Spinal cord (tissue), 10 donors: ENCODE measurements at places on chromosomes 6 and 20. TPM values are rescaled to one million over a fixed set of nuclear protein-coding genes. Genes with fewer than 3 reads are reported as not detected.

PGBD1 gene
- 11.5 TPM for total RNA-seq

SLC4A11 gene
- total RNA-seq = 0.50 TPM

GRCh38 chr6:7976485-7977056 is 66.0 kb upstream of the TXNDC5 start:
- no peak for DNase-seq

DNA sequence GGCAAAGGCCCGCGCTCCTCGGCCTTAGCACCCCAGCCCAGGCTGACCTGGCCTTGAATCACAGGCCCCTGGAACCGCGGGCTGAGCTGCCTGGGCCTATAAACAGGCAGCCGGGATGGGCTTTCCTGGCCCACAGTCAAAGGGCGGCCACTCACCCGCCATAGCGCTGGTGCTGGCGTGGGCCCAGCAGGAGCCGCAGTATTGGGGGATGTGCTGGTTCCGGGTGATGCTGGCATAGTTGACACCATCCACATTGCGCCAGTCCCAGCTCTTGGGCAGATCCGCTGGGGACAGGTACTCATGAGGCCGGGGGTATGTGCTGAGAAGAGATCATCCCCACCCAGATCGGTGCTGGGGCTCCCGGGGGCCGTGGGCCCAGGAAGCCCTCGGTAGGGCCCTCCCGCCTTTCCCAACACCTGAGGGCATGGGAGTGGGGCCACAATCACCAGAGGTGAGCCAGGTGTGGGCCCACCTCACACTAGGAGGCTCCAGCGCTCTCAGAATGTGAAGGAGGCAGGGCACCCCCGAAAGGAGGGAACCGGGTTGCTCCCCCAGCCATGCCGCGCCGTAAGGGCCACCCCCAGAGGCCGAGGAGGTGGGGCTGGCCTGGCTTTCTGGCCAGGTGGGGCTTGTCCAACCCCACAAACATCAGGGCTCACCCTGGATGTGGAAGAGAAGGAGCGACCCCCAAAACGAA is 739 bp downstream of the CTSZ start:
- no peak for DNase-seq

GRCh38 chr6:159014406-159014805 is 14.4 kb upstream of the RSPH3 start:
- DNase-seq = no peak

GRCh38 chr6:13346245-13346644 is 17.9 kb upstream of the TBC1D7 start:
- no peak for DNase-seq

- DNase-seq = no peak
These were observed 67.3 kb downstream of the KCNB1 start for GRCh38 chr20:49415005-49415667.

- no peak for DNase-seq
These were observed 417.5 kb downstream of the EYS start for GRCh38 chr6:65289491-65289890.

DNA sequence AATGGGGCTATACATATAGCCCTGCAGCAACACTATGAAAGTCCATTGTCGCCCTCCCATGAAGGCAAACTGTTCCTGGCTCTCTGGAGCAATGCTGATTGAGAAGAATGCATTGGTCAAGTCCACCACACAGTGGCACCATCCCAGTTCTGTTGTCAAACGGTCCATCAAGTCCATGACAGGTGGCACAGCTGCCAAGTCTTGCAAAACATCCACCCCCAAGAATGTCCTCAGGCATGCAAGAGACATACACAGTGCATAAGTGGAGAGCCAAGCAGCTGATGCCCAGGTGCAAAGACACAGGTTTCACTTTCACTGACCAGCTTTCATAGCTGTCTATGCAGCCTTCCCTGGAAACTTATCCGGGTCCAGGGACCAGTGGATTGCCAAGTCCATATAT is 17.5 kb downstream of the ZNF391 start:
- DNase-seq = no peak

DNA sequence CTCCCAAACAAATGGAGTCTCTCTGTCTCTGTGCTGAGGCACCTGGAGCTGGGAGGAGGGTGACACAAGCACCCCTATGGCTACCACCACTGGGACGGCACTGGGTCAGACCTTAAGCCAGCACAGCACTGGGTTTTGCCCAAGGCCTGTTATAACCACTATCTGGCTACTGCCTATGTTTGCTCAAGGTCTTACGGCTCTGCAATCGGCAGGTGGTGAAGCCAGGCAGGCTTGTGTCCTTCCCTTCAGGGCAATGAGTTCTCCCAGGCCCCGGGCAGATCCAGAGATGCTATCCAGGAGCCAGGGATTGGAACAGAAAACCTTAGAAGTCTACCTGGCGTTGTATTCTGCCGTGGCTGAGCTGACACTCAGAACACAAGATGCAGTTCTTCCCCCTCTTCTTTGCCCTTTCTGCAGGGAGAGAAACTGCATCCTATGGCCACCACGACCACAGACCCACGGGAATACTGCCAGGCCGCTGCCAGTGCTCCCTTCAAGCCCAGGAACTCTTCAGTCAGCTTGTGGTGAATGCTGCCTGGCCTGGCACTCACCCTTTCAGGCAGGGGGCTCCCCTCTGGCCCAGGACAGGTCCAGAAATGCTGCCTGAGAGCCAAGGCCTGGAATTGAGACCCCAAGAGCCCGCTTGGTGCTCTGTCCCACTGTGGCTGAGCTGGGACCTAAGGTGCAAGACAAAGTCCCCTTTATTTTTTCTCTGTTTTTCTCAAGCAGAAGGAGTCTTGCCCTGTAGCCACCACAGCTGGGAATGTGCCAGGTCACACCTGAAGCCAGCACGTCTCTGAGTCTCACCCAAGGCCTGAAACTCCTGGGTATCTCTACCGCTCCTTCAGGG is 67.0 kb upstream of the FRMD1 start:
- DNase-seq = no peak

GRCh38 chr6:115067690-115068447 is 725.0 kb upstream of the HS3ST5 start:
- DNase-seq = no peak

- no peak for DNase-seq
These were observed 16.7 kb downstream of the CD109 start for GRCh38 chr6:73712535-73713173.

DNA sequence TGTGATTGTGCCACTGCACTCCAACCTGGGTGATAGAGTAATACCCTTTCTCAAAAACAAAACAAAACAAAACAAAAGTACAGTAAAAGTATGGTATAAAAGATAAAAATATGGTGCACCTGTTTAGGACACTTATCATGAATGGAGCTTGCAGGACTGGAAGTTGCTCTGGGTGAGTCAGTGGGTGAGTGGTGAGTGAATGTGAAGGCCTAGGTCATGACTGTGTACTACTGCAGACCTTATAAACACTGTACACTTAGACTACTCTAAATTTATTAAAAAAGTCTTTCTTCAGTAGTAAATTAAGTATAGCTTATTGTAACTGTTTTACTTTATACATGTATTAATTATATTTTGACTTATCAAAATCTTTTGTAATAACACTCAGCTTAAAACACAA is 46.0 kb downstream of the ZFP64 start:
- no peak for DNase-seq

- no peak for DNase-seq
These were observed 61.3 kb downstream of the BMP6 start for GRCh38 chr6:7787137-7787608.

DNA sequence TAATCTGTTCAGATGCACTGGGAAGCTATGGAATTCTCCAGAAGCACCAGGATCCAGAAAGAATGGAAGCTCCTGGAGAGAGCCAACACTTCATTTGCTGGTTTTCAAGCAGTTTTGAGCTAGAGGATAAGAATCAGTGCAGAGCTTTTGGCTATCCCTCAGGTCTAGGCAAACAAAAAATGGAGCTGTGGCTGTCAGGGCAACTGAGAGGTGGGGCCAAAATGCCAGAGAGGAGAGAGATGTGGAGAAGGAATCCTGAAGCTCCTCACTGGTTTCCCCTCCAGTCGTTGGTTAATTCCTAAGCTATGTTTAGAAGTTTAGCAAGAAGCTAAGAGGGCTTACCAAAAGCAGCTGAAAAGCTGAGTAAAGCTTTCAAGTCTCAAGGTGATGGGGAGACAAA is 294.2 kb upstream of the JARID2 start:
- DNase-seq = no peak

DNA sequence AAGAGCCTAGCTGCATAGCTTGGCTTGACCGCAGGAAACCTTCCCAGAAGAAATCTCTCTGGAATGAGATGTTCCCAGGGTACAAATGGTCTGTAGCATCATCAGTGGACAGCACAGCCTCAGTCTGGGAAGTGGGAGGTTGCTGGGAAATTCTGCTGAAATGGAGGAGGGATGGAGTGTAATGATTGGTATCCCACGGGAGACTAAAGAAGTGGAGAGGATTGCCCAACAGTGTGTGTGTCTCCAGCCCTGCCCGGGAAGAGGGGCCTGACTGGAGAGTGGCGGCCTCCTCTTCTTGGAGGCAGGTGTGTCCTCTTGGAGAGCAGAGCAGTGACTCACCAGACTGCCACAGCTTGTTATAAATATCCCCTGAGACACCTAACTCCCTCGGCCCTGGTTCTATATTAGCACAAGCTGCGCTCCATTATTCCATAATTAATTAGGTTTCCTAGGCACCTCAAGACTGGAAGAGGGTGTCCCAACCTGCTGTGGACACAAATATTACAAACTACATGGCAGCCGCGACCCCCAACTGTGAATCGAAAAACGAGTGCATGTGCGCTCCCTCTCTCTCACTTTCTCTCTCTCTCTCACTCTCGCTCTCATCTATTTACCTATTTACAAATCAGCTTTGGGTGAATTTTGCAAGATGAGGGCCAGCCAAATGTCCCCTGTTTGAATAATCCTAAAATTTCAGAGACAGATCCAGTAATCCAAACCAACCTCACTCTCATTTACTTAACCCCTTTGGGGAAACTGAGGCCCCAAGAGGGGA is 68.8 kb downstream of the FGD2 start:
- no peak for DNase-seq

DNA sequence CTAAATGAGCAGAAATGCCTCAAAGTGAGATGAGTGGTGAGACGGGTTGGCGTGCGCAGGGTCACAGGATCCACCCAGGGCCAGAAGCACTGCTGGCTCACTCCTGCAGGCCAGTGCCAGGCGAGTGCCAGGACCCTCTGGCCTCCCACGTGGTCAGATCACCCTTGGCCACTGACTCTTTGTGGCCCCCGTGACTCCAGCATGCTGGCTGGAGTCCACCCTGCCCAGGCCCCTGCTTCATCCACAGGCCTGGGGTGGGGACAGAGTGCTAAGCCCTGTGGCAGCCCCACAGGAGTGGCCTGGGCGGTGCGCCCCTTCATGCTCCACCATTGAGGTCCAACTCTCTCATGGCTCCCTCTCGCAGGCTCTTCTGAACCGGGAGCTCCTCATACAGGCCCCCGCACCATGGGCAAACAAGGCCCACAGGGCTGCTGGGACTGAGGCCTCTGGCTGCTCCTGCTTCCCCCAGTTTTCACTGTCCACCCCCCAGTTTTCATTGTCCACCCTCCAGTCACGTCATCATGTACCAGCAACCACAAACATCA is 61.6 kb downstream of the ABHD12 start:
- no peak for DNase-seq

DNA sequence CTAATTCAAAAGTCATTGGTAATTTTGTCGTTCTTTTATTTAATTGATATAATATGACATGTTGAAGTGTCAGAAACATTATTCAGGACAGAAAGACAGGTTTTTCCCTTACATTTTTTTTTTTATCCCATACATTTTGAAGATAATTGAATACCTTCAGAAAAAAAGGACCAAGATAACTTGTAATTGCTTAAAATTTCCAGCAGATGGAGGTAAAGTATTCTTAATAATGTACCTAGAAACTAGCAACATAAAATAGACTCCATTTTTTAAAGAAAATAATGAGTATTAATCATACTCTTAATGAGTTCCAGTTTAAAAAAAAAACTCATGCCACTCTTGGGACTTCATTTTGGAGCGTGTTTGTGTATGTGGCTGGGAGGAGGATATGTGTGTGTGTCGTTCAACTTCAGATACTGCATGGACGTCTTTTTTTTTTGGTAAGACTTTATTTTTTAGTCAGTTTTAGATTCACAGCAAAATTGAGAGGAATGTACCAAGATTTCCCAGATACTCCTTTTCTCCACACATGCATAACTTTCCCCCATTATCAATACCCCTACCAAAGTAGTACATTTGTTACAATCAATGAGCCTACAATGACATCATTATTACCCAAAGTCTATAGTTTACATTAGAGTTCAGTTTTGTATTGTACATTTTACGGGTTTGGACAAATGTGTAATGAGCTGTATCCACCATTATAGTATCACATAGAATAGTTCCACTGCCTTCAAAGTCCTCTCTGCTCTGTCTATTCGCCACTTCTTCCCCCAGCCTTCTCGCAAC is 79.4 kb downstream of the ROS1 start:
- no peak for DNase-seq

DNA sequence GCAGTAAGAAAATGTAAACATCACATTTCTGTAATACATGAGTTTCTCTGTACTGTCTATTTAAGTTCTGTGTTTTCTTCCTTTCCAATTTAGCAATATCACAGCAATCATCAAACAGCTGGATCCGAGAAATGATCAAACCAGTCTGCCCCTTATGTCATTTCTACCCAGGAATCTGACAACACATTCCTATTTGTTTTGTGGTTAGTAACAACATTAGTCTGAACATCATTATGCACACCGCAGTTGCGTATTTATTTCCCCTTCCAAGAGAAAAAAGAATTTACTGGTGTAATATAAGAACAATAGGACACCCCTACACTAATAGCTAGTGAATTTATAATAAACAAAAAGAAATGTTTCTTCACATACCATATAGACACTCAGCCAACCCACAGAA is 179.5 kb downstream of the BTBD9 start:
- DNase-seq = no peak

DNA sequence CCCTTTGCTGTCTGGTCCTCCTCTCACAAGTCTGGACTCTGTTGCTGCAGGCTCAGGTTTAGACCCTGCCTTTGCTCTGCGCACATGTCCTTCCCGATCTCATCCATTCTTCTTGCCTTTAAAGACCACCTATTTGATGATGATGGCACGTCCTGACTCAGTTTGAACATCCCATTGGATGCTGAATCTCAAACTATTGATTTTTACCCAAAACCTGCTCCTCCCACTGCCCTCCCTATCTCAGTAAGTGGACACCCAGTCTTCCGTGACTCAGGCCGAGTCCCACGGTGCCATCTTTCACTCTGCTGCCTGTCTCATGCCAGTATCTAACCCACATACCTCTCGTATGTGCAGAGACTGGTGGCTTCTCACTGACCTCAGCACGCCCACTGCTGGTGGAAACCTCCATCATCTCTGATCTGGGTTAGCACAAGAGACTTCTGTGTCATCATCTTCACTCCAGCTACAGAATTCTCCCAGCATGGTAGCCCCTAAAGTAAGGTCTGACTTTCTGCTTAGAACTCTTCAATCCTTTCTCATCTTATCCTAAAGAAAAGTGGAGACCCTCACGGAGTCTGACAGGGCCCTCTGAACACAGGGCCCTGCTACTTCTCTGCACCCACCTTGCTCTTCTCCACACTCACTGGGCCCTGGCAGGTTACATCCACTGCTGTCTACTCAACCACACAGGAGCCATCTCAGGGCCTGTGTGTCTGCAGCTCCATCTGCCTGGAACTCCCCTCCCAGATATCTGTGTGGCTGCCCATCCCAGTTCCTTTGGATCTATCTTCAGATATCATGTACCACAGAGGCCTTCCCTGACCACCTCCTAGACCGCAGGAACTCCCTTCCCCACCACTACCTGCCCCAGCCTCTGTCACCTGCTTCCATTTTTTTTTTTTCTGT is 387.1 kb upstream of the AGPAT4 start:
- DNase-seq = no peak

GRCh38 chr6:87103977-87104601 is 9.2 kb upstream of the CGA start:
- DNase-seq = no peak
